ENCODE measurements at places on chromosomes 4 and X.

DNA sequence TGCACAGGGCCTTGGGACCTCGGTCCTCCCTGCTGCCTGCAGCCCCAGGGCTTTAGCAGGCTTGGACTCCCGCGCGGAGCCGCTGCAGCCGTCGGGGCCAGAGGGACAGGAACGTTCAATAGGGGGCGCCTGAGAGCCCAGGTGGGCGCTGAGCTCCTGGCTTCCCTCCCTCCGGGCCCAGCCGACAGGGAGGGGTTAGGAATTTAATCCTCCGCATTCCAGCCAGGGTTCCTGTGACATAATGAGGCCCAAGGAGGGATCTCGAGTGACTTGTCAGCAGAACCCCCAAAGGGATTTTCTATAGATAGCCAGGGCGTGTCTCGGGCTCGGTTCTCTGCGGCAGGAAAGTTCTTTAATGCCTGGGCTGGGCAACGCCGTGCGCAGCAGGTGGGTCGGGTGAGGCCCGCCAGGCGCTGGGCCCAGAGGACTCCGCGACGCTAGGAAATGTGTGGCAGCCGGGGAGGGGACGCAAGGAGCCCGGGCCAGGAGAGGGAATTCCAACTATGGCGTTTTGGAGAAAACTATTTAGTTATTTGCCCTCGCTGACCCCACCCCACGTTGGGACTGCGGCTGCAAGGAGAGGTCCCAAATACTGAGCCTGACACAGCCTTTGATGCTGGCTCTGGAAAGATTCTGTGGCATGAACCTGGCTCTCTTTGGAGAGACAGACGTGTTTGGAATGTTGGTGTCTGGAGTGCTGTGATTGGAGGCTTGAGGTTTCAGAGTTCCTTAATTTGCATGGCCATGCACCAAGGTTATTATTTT lies 285.2 kb upstream of the GATB start:
- DNase-seq = peak; percentile 13

GRCh38 chr4:55866973-55867574 lies 13.6 kb downstream of the EXOC1 start:
- DNase-seq = peak; percentile 19

- DNase-seq = no peak
Observed at GRCh38 chr4:94152466-94152865, 55.2 kb upstream of the SMARCAD1 start.

DNA sequence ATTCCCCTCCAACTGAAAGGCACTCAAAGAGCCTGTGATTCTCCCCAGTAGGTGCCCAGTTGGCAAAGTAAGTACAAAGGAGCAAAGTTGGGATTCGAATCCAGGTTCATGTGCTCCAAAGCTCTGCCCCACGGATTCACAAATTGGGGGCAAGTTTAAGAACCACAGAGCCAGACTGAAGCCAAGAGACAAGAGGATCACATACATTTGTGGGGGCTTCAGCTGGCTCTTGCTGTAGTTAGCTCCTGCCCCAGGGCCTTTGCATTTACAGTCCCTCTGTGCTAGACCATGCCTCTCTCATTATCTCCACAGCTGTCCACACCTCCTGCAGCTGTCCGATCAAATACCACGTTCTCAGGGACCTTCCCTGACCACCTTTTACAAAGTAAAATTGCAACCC lies 18.8 kb downstream of the PNMA6F start:
- no peak for DNase-seq

- DNase-seq = no peak
Observed at GRCh38 chrX:67289055-67289499, 254.7 kb upstream of the AR start.

DNA sequence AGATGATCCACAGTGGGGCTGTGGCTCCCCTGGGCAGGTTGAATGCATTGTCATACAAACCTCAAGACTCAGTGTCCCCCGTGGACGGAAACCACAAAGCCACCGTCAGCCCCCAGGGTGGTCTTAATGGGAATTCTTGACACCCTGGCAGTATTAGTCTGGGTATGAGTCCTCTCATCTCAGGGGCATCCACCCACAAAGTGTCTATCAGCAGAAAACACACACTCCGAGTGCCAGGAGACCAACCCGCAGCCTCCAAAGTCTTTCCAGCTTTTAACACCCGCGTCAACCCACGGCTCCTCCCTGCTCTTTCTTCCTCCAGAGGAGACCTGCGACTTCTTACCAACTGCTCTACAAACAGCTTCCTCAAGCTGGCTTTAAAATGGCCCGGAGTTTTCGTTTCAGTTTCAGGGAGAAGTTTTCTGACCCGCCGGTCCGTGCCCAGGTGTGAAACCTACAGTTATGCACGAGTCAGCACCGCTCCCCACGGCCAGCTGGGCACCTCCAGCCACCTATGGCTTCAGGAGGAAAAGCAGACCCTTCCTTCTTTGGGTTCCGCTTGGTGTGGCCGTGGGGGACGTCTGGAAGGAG lies 14.4 kb upstream of the ASMTL start:
- no peak for DNase-seq

GRCh38 chrX:155334486-155335336 lies at the start of gene CLIC2:
Gene CLIC2, minus strand, starts transcription at chrX:155334614. Its CDS starts 187 bp downstream, at chrX:155334427.
- no peak for DNase-seq

GRCh38 chr4:76931087-76931486 lies 18.5 kb upstream of the SEPTIN11 start:
- DNase-seq = no peak

GRCh38 chr4:156656896-156657295 lies 314.7 kb downstream of the PDGFC start:
- no peak for DNase-seq

- no peak for DNase-seq
Observed at GRCh38 chr4:47899639-47900038, 14.7 kb downstream of the NFXL1 start.

DNA sequence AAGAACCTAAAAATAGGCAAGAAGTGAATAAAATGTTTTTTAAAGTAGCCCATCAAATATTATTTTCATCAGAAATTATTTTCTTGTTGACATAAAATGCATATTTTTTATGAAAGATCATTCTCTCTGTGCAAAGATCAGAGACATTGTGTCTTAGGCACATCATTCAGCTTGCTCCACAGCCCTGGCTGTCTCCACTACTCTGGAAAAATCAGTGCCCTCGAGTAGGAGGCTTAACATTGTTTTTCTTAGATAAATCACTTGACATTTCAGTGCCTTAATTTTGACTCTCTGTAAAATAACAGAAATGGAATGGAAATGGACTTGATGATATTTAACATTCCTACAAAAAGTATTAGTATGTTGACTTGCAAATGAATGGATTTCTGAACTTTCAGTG lies 77.9 kb downstream of the FAT4 start:
- DNase-seq = no peak

GRCh38 chrX:109782994-109783700 lies 50.1 kb upstream of the ACSL4 start:
- no peak for DNase-seq

GRCh38 chr4:4216648-4217047 lies 10.1 kb downstream of the OTOP1 start:
- DNase-seq = no peak

DNA sequence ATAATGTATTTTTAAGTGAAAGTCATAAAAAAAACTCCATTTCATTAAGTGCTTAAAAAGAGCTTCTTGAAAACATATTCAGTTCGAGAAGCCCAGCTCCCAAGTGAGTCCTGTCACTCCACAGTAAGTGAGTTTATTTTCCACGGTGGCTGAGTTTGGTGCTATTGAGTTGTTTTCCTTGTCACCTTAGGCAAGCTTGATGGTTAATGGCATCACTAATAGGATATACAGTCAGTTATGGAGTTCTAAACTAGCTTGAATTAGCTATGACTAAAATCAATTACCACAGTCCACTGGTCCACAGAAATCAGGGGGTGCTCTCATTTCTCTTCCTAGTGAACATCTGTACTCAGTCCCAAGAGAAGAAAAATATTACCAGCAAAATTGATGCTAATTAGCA lies 1526.2 kb upstream of the IGFBP7 start:
- no peak for DNase-seq

DNA sequence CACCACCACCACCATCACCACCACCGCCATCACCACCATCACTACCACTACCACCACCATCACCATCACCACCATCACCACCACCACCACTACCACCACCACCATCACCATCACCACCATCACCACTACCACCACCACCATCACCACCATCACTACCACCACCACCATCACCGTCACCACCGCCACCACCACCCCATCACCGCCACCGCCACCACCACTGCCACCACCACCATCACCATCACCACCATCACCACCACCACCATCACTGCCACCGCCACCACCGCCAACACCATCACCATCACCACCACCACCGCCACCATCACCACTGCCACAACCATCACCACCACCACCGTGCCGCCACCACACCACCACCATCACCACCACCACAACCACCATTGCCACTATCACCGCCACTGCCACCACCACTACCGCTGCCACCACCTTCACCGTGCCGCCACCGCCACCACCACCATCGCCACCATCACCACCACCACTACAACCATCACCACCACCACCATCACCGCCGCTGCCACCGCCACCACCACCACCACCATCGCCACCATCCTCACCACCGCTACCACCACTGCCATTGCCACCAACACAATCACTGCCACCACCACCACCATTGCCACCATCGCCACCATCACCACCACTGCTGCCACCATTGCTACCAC lies 1511.3 kb upstream of the AGA start:
- no peak for DNase-seq

- peak; percentile 18 for DNase-seq
Observed at GRCh38 chr4:73341454-73341853, 62.6 kb upstream of the ALB start.

- DNase-seq = no peak
Observed at GRCh38 chrX:23380581-23380980, 45.9 kb downstream of the PTCHD1 start.

DNA sequence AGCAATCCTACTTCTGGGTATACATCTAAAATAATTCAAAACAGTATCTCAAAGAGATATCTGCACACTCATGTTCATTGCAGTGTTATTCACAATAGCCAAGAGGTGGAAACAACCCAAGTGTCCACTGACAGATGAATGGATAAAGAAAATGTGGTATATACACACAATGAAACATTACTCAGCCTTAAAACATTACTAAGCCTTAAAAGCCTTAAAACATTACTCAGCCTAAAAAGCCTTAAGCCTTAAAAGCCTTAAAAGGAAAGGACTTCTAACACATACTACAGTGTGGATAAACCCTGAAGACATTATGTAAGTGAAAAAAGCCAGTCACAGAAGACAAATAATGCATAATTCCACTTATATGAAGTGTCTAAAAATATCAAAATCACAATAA lies 40.3 kb upstream of the TFDP3 start:
- no peak for DNase-seq
